Kidney (tissue), 22 donors: ENCODE measurements at places on chromosomes 5 and 9.

DNA sequence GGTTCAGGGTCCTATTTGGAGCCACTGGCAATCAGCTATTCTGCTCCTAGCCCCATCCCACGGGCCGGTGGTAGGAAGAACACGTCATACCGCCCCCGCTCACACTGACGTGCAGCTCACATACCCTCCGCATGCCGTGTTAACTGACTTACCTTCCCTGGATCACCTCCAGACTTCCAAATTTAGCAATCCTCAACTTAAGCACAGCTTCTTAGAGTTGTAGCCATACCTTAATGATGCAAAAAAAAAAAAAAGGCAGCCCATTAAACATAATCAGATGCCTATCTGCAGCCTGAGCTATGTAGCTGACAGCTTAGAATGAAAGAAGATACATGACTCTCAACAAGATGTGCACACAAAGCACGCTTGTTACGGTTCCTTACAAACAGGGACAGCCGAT is 93.0 kb downstream of the IRX2 start:
- H3K4me3 ChIP-seq, result no peak overlapping the region
- H3K36me3 ChIP-seq, result no peaks in the 10 kb centered on the region
- H3K27ac ChIP-seq, result no peak overlapping the region

- H3K4me1 ChIP-seq, result no peaks in the 10 kb centered on the region
- no peak overlapping the region for H3K27ac ChIP-seq
- no peaks in the 10 kb centered on the region for H3K27me3 ChIP-seq
- H3K36me3 ChIP-seq, result no peaks in the 10 kb centered on the region
- DNase-seq, result no peak
These were observed 72.0 kb downstream of the PRKACG start for GRCh38 chr9:68941780-68942459.

- no peaks in the 10 kb centered on the region for H3K27me3 ChIP-seq
- no peak overlapping the region for H3K4me3 ChIP-seq
- H3K36me3 ChIP-seq, result no peaks in the 10 kb centered on the region
- no peaks in the 10 kb centered on the region for H3K4me1 ChIP-seq
- H3K27ac ChIP-seq, result no peak overlapping the region
- no peak for DNase-seq
These were observed 24.4 kb downstream of the WHRN start for GRCh38 chr9:114480746-114481435.

- no peaks in the 10 kb centered on the region for H3K27me3 ChIP-seq
- no peak for DNase-seq
- no peaks in the 10 kb centered on the region for H3K36me3 ChIP-seq
- H3K4me1 ChIP-seq, result no peaks in the 10 kb centered on the region
- H3K4me3 ChIP-seq, result no peak overlapping the region
These were observed 20.3 kb downstream of the WHRN start for GRCh38 chr9:114484854-114485443.

DNA sequence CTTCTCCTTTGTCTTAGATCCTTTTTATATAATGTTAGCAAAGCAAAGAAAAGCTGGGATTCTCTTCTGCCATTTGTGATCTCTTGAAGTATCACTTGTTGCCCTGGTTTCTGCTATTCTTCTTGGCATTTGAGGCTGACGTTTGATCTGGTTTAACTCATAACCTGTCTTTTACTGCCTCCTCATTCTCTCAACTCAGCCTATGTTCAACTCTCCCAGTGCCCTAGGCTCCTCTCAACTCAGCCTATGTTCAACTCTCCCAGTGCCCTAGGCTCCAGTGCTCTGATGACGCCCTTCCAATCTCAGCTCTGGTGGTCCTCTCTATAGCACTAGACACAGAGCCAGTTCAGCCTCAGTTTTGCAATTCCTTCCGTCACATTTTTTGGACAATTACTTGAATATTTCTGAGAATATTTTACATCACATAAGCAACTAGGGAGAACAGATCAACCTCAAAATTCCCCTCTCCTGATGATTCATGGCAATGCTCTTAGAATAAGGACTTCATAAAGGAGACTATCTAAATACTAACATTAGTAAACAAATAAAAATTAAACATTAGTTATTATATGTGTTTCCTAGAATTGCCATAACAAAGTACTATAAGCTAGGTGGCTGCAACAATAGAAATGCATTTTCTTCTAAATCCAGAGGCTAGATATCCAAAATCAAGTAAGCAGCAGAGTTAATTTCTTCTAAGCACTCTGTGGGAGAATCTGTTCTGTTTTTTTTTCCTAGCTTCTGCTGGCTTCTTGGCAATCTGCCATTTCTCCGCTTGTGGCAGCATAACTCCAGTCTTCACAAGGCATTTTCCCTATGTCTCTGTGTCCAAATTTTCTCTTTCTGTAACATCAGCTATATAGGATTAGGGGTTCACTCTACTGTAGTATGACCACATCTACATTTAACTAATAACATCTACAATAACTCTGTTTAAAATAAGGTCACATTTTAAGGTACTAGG is 662.1 kb upstream of the FTMT start:
- H3K27ac ChIP-seq, result no peak overlapping the region
- H3K4me1 ChIP-seq, result no peaks in the 10 kb centered on the region
- no peak overlapping the region for H3K4me3 ChIP-seq
- no peaks in the 10 kb centered on the region for H3K27me3 ChIP-seq
- no peak for DNase-seq
- no peaks in the 10 kb centered on the region for H3K36me3 ChIP-seq

GRCh38 chr5:67066815-67067214 is 129.8 kb downstream of the CD180 start:
- H3K4me1 ChIP-seq, result no peaks in the 10 kb centered on the region
- H3K27me3 ChIP-seq, result no peaks in the 10 kb centered on the region
- no peak for DNase-seq
- no peak overlapping the region for H3K27ac ChIP-seq
- no peaks in the 10 kb centered on the region for H3K36me3 ChIP-seq

DNA sequence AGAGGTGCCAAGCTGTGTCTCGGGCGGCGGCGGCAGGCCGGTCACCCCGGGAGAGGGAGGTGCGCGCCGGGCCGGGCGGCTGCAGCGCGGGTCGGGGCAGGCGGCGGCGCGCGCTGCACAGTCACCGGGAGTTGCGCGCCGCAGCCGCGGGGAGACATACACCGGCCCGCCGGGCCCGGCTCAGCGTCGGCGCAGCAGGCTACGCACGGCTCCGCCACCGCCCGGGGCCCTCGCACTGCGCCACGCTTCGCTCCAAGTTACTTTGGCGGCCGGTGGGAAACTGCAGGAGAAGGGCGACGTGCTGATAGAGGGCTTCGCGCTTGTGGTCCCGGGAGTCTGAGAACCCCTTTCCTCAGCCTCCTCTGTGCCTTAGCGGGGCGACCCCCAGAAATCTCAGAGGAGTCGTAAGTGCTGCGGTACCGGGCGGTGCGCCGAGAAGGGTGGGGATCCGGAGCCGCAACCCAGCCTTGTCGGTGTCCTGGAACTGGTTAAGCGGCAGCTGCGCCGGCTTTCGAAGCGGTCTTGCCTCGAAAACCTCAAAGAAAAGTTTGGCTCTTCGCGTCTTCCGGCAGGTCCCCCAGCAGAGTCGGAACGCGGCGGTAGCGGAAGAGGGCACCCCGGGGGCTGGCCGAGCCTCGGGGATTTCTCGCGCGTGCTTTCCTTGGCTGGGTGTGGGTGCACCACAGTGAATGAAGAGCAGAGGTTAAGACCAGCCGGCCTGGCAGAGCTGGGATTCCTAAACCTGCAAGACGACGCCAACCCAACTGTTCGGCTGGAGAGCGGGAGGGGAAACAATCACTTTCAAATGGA is at the start of gene EFNA5:
Gene EFNA5, minus strand, starts transcription at position 6 of the 810 bp plus-strand sequence.
- peaks cover 14% of the 10 kb centered on the region for H3K4me1 ChIP-seq
- H3K4me3 ChIP-seq, result peak within 1 kb of the TSS; percentile 74
- peak within 1 kb of the TSS; percentile 81 for H3K27ac ChIP-seq
- H3K36me3 ChIP-seq, result no peaks in the 10 kb centered on the region
- H3K27me3 ChIP-seq, result no peaks in the 10 kb centered on the region

- peaks cover 72% of the 10 kb centered on the region for H3K27me3 ChIP-seq
- H3K4me3 ChIP-seq, result peak overlapping the region; percentile 59
- H3K27ac ChIP-seq, result no peak overlapping the region
- H3K36me3 ChIP-seq, result no peaks in the 10 kb centered on the region
- no peak for DNase-seq
- peaks cover 18% of the 10 kb centered on the region for H3K4me1 ChIP-seq
These were observed 823 bp upstream of the PRDM6 start for GRCh38 chr5:123088031-123088805.

DNA sequence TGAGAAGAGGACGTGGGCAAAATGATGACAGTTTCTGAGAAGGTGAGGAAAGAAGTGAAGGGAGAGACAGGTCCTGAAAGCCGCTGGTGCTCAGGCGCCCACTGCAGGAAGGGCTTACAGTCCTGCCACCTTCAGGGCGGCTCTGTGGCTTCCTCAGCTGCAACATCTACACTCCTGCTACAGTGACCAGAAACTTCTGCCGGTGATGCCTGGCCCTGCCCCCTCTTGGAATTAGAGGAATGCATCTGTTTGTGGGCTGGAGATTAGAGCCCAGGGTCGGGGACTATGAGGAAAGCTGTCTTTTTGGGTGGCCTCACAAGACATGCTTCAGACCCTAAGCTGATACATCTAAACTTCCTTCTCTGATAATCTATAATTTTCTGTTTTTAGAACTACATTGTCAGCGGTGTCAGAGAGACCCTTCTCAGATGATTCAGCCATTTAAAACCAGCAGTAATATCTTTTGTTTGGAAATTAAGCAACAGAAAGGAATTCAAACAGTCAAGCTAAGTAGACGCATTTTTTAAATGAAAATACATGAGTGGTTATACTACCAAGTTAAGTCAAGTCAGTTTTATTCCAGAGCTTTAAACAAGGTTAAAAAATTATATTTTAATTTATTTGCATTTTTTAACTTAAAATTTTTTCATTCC is 30.4 kb downstream of the PRDM6 start:
- H3K4me3 ChIP-seq, result no peak overlapping the region
- no peaks in the 10 kb centered on the region for H3K27me3 ChIP-seq
- peak; percentile 37 for DNase-seq
- H3K27ac ChIP-seq, result no peak overlapping the region
- no peaks in the 10 kb centered on the region for H3K36me3 ChIP-seq
- no peaks in the 10 kb centered on the region for H3K4me1 ChIP-seq

DNA sequence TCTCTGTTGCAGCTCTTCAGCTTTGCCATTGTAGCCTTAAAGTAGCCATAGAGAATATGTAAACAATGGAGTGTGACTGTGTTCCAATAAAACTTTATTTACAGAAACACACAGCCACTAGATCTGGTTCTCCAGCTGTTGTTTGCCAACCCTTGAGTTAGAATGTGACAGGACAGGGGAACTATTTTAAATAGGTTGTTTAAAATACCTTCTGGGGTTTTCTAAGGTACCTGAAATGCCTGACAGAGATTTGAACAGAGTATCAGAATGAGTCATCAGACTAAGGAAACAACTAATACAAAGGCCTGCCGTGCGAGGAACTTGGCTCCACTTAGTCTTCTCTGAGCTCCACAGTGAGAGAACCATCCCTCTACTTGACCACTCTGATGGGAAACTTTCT is 85.4 kb downstream of the HSD17B4 start:
- no peak for DNase-seq
- H3K36me3 ChIP-seq, result no peaks in the 10 kb centered on the region
- H3K27ac ChIP-seq, result no peak overlapping the region
- no peaks in the 10 kb centered on the region for H3K27me3 ChIP-seq

- no peaks in the 10 kb centered on the region for H3K4me1 ChIP-seq
- no peak overlapping the region for H3K27ac ChIP-seq
- DNase-seq, result no peak
- no peaks in the 10 kb centered on the region for H3K36me3 ChIP-seq
- H3K4me3 ChIP-seq, result no peak overlapping the region
These were observed 22.8 kb upstream of the FUBP3 start for GRCh38 chr9:130556396-130557076.

- H3K27me3 ChIP-seq, result no peaks in the 10 kb centered on the region
- H3K27ac ChIP-seq, result no peak overlapping the region
- no peaks in the 10 kb centered on the region for H3K36me3 ChIP-seq
These were observed 1185.4 kb upstream of the SEMA6A start for GRCh38 chr5:117759849-117760499.

DNA sequence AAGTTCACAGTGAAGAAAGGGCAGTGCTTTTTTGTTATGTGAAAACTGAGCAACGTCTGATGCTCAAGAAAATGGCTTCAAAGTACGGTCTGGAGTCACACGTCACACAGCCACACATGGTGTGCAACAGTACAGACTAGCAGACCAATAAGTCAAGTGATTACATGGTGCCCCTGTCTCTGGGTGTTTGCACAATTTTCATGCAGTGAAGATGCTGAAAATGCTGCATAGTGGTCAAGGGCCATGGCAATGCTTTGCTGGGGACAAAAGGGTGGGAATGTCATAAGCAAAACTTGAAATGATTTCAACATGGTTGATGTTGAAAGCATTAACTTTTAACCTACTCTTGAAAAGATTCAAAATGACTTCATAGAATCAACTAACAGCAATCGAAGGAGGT is 231.2 kb downstream of the EBF1 start:
- DNase-seq, result no peak
- H3K36me3 ChIP-seq, result no peaks in the 10 kb centered on the region
- H3K4me1 ChIP-seq, result no peaks in the 10 kb centered on the region
- no peak overlapping the region for H3K4me3 ChIP-seq
- no peak overlapping the region for H3K27ac ChIP-seq
- no peaks in the 10 kb centered on the region for H3K27me3 ChIP-seq

DNA sequence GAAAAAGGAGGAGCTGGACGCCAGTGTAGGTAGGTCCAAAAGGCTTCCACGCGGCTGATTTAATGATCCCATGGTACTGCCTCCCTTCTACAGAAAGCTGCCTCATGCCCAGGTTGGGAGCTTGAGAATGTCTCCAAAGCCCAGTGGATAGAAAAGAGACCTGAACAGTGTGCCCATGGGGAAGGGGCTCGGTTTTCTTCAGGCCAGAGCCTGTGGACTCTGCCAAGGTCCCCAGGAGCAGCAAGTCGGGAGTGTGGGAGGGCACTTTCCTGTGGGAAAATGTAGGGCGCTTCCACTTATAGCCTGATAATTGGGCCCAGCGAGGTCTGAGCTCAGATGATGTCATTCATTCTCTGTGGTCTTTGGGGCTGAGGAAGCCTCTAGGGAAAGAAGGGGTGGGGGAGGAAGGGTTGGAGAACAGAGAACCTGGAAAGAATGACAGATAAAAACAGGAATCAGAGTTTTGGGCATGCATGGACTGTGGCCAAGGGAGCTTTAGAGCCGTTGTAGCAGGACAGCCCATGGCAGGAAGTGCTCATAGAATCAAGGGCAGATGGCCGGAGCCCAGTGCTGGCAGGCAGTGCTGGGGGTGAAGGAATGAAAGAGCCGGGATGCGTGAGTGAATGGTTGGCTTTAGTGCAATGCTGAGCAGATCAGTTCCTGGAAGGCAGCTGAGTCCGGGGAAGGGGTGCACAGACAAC is 42.5 kb upstream of the SH3PXD2B start:
- no peaks in the 10 kb centered on the region for H3K36me3 ChIP-seq
- H3K4me3 ChIP-seq, result no peak overlapping the region
- H3K4me1 ChIP-seq, result no peaks in the 10 kb centered on the region
- no peak for DNase-seq
- no peaks in the 10 kb centered on the region for H3K27me3 ChIP-seq
